Esophagus squamous epithelium (tissue), 5 donors: ENCODE measurements at places on chromosomes 4 and X.

- DNase-seq = no peak
Measured at GRCh38 chr4:123250843-123251242, 145.8 kb upstream of the SPRY1 start.

- DNase-seq = no peak
Measured at GRCh38 chrX:107849747-107850421, 24.2 kb downstream of the MID2 start.

- no peak for DNase-seq
Measured at GRCh38 chr4:29565256-29565655, 1154.9 kb upstream of the PCDH7 start.

DNA sequence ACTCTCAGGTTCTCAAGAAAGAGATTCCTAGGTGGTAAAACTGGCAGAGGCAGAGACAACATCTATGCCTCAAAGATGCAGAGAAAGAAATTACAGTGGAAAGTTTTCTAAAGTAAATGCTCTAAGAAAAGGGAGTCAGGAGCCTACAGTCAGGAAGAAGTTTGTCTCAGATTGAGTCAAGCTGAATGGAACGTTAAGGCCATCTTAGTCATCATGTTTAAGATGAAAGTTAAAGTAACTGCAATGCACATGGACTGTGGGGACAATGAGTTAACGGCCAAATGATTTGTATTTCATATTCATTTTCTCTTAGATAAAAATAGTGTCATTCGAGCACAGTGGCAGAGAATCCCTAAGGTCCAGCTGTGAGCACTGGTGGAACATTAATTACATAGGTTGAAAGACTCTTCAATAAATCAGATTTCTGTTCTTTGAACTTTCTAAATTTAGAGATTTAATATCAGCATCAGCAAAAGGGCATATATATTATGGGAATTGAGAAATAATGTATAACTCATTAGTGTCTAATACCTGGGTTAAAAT, 384.6 kb downstream of the DTHD1 start:
- DNase-seq = no peak

GRCh38 chr4:142713282-142714030, 132.6 kb downstream of the INPP4B start:
- no peak for DNase-seq

DNA sequence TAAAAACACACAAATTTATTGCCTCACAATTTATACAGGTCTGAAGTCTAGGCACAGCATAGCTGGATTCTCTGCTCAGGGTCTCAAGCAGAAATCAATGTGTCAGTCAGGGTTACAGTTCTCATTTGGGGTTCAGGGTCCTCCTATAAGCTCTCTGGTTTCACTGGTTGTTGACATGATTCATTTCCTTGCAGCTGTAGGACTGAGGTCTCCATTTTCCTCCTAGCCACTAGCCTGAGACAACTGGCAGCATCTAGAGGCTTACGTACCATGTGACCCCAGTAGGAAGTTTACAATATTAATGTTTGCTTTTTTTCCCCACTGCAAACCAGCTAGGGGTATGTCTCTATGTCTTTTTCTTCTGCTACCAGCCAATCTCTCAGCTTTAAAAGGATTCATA, 102.5 kb downstream of the CPEB2 start:
- DNase-seq = no peak

- DNase-seq = no peak
Measured at GRCh38 chr4:85152480-85152879, 186.0 kb upstream of the WDFY3 start.

- no peak for DNase-seq
Measured at GRCh38 chrX:155966876-155967275, 30.6 kb upstream of the IL9R start.

DNA sequence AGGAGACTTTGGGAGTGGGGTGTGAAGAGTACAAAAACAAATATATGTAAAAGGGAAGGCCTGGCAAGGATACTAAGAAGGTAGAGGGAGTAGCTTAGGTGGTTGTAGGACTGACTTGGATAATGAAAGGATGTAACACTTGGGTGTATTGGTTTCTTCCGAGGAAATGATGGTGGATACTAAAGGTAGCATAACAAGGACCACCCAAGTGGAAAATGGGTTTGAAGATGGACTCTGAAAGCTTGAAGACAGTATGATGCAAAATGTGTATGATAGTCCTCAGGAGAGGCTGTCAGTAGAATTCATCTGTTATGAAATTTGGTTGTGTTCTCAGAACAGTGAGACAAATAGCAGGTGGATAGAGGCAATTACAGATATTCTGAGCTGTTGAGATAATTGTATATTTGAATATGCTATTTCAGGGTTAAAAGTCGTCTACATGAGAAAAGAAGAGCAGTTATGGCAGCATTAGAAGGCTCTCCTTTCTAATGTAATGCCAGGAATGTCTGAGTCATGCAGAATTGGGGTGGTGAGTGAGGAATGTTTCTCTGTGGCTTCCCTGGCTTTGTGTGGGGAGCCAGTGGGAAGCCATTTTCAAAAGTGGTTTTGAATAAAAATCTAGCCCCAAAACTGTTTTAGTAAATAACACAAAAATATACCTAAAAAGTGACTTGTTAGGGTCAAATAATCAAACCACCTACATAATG, 75.6 kb downstream of the FHIP1A start:
- no peak for DNase-seq

DNA sequence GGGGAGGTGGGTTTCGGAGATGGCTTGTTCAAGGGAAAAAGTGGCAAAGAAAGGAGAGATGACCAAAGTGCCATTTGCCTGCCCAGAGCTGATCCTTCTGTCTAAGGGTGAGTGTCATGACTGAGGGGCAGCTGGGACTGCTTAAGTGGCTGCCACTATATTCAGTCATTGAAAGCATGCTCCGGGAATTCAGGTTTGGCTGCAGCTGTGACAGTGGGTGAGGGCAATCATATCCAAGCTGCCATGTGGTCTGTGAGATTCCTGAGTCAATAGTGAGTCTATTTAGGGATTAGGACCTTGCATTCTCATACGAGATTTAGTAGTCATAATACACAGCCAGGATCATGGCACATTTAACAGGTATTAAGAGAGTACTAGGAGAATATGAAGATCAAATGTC, 138.8 kb upstream of the BANK1 start:
- no peak for DNase-seq

DNA sequence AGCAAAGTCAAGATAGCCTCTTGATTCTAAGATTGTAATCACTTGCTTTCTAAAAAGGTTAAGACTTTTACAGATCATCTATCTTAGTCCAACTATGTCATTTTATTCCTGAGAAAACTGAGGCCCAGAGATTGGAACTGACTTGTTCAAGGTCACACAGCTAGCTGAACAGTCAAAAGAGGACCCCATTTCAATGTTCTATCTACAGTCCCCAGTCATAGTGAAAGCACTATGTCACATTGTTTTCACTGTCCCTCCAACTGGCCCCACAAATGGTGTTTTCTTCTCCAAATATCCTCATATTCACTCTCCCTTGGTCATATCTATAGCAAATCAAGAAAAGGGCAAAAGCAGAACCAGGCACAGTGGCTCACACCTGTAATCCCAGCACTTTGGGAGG, 145.2 kb downstream of the OPHN1 start:
- no peak for DNase-seq

GRCh38 chr4:181959121-181959520, 284.1 kb upstream of the TENM3 start:
- no peak for DNase-seq

- DNase-seq = no peak
Measured at GRCh38 chr4:65337371-65337770, 332.9 kb downstream of the EPHA5 start.

- DNase-seq = no peak
Measured at GRCh38 chr4:54542540-54543041, 115.2 kb upstream of the KIT start.

GRCh38 chrX:20394451-20394850, 127.7 kb upstream of the RPS6KA3 start:
- no peak for DNase-seq

DNA sequence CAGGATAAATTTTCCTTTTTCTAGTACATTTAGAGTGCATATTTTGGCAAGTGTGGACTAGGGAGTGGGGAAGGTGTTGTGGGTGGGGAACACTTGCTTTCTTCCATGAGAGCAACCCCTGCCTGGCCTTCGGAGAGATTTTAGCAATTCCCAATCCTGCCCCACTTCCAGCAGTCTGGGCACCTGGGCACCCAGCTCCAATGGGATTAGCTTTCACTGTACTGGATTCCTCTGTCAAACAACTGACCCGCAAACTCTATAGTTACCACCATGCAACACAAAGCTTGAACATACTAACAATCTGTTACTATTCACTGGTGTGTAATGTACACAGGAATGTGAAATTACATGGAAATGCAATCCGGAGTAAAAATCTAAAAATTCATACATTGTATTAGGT, 50.3 kb downstream of the SH3RF1 start:
- DNase-seq = no peak

DNA sequence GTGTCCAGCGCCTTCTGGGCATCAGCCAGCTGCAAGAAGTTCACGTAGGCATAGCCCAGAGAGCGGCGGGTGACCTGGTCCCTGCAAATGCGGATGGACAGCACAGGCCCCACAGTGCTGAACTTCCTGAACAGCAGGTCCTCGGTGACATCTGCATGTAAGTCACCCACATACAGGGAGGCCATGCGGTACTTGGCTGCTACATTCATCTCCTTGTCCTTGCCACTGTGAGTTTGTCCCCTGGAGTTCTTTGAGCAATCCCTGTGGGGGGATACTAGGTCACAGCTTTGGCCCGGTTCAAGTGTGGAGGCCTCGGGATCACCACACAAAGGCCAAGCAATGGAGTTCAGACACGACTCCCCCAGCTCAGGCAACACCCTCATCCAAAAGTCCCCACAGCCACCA, 776 bp downstream of the PABPC4L start:
- no peak for DNase-seq

GRCh38 chr4:14247767-14248166, 620.2 kb upstream of the BOD1L1 start:
- no peak for DNase-seq

DNA sequence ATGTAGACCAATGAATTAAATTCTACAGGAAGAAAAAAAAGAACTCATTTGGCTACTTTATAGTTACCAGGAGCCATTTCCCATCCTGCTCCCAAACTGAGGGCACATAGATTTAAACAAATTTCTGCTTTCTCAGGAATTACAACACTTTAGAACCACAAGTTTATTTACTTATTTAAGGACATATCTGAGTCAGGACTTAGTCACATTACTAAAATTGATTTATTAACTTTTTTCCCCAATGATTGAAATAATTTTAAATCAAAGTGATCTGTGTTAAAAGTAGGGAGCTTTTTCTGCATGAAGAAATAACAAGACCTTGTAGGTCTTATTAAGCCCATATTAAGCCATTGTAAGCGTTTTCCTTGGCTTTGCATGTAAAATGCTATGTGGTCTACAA, 291.0 kb upstream of the HAND2 start:
- no peak for DNase-seq

- no peak for DNase-seq
Measured at GRCh38 chrX:71998836-71999509, 88.3 kb downstream of the NHSL2 start.

DNA sequence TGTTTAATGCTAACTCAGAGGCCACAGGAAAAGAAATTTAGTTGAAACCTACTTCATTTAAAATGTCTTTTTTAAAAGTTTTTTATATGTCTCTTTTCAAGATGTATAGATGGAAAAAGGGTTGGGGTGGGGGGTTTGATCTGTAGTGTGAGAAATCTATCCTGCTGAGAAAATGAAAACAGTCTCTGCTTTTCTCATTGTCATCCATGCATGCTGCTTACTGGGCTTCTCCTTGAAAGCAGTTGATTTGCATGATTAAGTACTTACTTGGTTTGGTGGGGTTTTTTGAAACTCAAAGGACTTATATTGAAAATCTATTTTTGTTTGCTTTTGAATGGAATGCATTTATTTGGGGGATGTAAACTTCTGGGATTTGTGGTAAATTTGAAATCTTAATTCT, 313.6 kb upstream of the DKK2 start:
- DNase-seq = no peak

- DNase-seq = no peak
Measured at GRCh38 chr4:125505621-125506020, 190.9 kb downstream of the FAT4 start.

- no peak for DNase-seq
Measured at GRCh38 chrX:139560221-139560620, 29.7 kb downstream of the F9 start.

- DNase-seq = no peak
Measured at GRCh38 chr4:3639613-3640586, 107.7 kb upstream of the LRPAP1 start.

DNA sequence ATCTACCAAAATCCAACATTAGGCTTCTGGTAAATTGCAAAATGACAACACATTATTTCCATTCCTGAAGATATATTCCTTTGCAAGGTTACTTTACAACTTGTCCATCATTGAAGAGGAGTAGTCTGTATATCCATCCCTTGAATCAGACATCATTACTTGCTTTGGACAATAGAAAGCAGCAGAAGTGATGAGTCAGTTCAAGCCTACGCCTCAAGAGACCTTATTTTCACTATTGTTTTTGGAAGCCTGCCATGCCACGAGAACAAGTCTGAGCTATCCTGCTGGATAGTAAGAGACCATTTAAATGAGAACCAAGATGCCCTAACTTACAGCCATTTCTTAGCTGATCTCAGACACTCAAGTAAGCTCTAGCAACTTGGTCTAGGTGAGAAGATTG, 246.0 kb upstream of the HHIP start:
- no peak for DNase-seq

- no peak for DNase-seq
Measured at GRCh38 chr4:87067124-87067885, 132.5 kb downstream of the AFF1 start.

DNA sequence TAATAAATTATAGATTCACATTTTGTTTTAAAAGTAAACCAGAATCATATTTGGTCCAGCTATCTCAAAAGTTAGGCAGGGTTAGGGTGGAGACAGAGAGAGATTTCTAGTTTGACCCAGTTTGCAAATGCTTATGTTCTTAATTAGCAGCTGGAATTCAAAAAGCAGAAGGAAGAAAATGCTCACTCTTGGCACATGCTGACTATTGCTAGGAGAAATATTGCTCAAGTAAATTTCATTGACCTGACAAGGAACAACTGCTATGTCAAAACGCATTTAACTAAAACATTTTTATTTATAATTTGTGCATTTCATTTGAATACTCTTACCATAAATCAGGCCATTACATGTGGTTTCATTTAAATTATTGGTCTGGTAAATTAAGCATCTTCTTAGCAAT, 131.8 kb downstream of the GLRA3 start:
- DNase-seq = no peak

DNA sequence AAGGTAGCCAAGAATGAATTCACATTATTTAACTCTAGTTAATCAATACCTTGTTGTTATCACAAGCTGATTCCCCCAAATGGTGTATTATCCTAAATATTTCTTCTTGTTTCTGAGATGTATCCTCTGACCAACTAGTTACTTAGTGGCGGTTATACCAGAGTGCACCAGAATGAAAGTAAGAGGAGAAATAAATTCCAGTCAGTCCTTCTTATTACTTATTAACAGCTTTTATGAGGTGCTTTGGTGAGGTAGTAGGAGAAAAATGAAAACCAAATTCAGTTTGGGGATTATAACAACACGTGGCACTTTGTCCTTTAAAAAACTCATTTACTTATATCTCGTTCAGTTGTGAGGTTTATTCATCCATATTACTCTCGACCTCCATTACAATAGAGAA, 101.9 kb downstream of the AMMECR1 start:
- DNase-seq = no peak

GRCh38 chrX:13647709-13648212, 5.2 kb upstream of the TCEANC start:
- DNase-seq = peak; percentile 9

- DNase-seq = no peak
Measured at GRCh38 chrX:124030520-124030919, 69.0 kb downstream of the STAG2 start.
